ELF-1 (cell line): ENCODE measurements at places on chromosomes 11 and 22.

DNA sequence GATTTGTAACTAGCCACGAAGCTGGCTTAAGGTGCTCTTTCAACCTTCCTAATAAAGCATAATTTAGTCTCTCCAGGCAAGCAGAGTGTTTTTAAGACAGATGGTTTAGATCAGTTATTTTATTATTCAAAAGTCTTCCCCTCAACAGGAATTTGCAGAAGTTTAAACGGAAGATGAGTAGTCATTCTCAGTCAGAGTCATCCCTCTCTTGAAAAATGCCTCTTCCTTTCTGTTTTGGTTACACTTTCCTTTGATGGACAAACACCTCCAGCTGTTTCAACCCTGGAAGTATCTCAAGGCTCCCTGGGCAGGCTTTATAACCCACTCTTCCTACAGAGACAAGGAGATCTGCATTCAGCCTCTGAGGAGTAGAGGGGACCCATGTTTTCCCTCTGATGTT lies 60.3 kb upstream of the POU2AF2 start:
- DNase-seq: no peak

DNA sequence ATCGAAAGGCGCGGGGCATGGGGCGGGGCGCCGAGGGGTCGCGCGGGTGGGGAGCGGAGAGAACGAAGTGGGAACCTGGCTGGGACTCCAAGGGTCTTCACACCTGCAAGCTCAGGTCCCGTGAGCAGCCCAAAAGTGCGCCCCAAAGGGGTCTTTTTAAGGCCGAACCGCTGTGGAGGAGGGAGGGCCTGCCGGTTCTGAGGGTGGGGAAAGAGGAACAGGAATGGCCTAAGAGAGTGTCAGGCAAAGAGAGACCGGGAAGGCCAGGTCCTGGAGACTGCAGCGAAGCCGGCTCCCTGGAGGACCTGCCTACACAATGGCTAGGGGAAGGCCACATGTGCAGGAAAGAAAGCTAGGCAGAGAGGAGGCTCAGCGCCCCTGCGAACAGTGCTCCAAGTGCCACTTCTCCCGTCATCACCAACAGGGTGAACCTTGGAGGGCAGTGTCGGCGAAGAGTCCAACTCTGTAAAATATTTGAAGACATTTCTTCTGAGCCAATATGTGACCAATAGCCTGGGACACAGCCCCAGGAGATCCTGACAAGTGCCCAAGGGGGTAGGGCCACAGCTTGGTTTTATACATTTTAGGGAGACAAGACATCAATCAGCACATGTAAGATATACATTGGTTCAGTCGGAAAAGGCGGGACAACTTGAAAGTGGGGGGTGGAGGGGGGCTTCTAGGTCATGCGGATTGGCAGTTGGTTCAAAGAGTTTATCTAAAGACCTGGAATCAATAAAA lies 710 bp upstream of the DGCR2 start:
- DNase-seq: peak; percentile 57

DNA sequence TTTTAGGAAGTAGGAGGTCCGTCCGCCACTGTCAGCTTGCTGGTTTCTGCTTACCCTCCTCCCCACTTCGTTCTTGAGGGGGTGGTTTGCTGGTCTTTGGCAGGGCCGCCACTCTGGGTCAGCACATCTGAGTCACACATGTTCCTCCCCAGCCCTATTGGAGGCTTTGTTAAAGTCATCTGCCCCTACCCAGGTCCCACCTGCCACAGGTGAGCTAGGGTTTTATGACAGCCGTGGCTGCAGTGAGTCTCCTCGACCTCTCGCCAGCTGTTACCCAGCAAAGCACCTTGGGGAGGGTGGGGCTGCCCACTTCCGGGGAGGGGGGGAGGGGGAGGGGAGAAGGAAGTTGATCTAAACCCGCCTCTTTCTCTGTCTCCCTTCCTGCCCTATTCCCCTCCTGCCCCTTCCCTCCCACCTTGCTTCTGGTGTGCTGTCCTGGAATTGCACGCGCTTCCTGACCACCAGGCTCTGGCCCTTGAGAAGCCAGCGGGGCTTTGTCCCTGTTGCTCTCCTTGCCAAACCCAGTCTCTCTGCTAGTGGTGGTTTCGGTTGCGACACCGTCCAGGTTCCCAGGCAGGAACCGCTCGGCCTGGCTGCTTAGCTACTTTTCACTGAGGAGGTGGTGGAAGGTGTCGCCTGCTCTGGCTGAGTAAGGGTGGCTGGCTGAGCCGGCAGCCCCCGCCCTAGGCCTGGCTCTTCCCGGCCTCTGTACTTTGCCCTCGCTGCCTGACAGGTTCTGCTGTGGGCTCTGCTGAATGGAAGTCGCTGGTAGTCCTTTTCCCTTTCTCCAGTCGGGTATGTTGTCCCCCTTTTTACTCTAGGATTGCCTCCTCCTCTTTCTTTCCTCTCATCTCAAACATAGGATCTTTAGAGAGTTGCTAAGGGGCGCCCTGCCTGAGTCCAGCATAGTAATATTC lies 28.5 kb downstream of the RCOR2 start:
- peak; percentile 79 for DNase-seq

DNA sequence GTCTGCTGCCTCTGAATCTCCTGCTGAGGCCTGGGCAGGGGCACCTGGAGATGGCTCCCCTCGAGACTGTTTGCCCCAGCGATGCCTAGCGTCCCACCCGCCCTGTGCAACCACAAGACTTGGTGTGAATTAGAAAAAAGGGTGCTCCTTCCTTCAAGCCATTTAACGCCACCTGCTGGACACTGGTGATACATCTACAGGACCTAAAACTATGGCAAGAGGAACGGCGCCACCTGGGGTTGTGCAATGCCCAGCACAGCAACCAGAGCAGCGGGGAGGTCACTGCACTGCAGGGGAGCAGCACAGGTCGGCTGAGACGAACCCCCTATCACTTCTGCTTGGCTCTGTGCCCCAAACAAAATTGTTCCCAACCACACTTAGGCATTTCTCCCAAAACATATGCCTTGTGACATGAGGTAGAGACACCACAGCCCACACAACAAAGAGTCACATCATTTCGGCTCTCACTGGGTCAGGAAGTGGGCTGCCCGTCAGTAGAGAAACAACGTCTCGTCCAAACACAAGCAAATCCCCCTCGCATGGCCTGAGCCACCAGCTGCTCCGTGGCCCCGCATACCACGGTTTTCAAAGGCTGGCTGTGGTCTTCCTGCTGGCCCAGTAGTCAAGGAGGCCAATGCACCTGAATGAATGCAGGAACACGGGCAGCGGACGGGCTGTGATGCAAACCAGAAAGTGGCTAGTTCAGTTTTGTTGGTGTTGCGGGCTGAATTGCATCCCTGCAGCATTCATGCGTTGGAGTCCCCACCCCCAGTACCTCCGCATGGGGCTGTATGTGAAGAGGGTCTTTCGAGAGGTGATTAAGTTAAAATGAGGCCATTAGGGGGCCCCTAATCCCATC lies 171.9 kb downstream of the SHANK2 start:
- DNase-seq: peak; percentile 83

DNA sequence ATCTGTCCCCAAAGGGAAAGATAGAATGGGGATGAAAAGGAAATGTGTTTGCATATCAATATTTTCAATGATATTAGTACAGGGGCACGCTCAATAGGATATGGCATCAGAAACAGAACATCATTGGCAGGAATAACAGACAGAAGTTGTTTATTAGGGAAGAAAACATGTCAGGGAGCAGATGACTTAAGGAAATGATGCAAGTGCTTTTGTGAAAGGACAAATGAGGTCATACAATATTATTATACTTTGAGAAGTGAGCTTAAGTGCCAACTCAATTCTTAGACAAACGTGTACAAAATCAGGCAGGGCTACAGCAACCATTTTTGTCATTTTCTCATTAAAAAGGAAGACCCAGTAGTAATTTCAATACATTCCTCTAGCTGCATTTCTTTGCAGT lies 388.4 kb downstream of the SOX6 start:
- no peak for DNase-seq

DNA sequence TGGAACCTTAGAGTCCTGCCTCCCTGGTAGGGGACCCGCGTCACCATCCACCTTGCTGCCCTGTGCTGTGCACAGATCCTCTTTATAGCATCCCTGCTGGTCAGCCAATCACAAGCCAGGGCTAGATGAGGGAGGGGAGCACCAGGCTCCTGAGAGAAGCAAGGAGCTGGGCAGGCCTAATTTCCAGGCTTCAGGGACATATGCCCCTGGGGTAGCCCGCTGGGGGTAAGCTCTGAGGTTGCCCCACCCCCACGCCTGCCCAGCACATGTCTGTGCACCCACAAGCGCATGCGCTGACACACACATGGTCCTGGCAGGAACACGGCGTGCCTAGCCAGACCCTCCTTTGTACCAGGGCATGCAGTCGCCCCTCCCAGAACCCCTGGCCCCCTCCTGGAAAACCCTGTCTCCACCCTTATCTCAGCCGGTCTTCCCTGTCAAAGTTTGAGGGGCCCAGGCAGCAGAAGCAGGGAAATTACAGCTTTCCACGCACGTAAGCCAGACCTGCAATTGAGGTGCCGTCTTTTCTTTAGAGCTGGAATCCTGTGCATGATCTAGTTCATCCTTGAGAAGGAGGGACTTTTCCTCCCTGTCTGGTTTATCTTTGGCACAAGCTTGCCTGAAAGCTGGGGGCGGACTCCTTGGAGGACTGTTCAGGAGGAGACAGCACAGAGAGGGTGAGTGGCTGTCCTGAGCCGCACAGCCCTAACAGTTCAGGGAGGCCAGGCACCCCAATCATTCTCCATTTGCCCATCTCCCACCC lies 2.1 kb downstream of the SSTR3 start:
- no peak for DNase-seq

DNA sequence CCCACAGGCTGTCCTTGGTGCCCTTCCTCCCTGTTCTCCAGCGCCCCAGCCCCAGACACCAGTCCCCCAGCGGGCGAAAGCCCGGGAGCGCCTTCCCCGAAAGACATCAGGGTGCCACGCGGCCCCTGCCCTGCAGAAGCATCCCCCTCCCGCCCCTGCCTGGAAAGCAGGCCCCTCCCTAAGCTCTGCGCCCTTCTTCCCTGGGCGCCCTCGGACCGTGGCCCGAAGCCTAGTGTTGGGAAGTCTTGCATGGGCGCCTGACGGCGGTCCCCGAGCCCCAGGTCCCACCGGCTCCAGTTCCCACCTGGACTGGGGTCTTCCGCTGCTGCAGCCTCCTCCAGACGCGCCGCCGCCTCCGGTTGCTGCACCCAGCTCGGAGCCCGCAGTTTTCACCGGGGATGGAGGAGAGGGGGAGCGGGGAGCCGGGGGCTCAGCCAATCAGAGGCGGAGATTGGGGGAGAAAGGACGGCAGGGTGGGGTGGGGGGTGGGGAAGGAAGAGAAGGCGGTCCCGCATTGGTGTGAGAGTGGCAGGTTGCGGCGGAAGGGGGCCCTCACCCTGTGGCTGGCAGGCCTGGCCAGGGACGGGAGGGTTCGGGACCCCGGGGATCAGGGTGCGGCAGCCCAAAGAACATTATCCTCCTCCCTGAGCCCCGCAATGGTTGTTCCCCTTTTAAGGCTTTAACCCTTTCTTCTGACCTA lies at the start of gene THY1:
Gene THY1, minus strand, starts transcription at position 364 of the 700 bp plus-strand sequence. CDS start 2,267 bp downstream, outside the sequence.
- DNase-seq: peak; percentile 24

- peak; percentile 65 for DNase-seq
Measured at GRCh38 chr22:43293259-43293654, 49.9 kb downstream of the SCUBE1 start.

DNA sequence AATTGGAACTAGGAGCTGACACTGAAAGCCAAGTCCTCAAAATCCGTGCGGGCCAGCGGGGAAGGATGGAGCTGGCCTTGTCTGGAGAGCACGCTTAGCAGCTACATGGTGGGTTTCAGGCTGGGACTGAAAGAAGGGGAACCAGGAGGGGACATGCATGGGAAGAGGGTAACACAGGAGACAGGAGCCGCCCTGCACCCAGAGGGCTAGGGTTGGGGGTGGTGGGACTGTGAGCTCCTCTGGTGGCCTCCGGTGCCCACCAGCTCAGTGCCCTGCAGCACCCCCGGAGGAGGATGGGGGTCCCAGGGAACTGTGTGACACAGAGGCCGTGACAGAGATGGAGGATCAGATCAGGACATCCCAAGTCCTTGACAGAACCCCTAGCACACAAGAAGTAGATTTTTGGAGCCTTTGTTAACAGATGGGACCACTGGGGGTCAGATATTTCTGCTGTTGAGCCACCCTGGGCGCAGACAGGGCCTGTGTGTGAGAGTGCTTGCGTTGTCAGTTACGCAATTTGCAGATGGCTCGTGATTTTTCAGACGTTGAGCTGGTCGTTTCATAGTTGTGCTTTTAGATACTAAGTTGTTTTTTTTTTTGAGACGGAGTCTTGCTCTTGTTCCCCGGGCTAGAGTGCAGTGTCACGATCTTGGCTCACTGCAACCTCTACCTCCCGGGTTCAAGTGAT lies 21.3 kb upstream of the GRAMD4 start:
- no peak for DNase-seq

DNA sequence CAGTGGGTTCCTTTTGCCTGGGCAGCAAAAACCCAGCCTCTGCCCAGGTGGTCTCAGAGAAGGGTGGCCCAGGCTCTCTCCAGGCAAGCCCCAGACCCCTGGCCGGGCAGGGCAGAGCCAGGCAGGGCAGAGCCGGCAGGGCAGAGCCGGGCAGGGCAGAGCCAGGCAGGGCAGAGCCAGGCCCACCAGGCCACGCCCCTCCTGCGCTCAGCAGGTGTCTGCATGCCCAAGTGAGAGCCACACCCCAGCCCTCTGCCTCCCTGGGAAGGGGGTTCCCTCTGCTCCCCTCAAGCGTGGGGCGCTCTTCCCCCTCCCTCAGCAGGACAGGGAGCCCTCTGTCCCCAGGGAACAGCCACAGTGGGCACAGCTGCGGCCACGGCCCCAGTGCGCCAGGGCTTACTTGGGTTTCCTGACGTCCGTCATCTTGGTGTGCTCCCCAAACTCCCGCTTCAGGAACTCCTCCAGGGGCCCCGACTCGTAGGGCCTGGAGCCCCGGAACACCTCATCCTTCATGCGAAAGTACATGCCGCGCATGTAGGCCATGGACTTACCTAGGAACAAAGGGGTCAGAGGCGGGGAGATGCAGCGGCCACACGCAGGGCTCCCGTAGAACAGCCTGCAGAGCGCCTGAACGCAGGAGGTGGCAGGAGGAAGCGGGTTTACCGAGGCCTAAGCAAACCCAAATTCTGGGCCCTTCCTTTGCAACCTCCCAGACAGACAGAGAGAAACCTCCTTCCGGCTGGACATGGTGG lies 10.1 kb upstream of the BAIAP2L2 start:
- DNase-seq: no peak

DNA sequence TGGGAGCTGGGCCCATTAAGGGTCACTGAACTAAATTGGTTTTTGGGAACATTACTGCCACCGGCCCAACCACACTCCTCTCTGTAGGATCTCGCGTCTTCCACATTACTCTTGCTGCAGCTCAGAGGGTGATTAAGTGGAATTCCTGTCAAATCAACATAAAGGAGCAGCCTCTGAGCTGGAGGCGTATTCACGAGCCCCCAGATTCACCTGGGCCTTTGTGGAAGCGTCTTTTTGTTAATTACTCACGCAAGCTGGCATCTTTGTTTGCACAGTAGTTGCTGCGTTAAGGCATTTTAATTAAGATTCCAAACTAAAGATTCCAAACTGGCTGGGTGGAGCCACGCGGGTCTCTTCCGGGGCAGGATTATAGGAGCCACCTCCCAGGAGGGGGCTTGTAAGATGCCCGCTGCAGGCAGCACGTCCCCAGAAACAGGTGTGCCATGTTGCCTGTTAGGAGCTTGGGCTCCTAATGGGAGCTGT lies 21.5 kb upstream of the RFPL3 start:
- peak; percentile 27 for DNase-seq
